Glomerular endothelial cell (primary cell): ENCODE measurements at places on chromosomes 4 and X. TPM values are rescaled to one million over a fixed set of nuclear protein-coding genes. Genes with fewer than 3 reads are reported as not detected.

Gene CT47B1
- not detected in 2 replicates for total RNA-seq

Gene TDO2
- total RNA-seq = not detected in 2 replicates

Gene EVC
- total RNA-seq = 52.8 and 58.6 TPM in 2 replicates

GRCh38 chr4:6355052-6355451 is 85.4 kb downstream of the WFS1 start:
- no peak for DNase-seq

GRCh38 chr4:6960628-6961412 is 51.2 kb downstream of the TBC1D14 start:
- no peak for DNase-seq
